ENCODE measurements at places on chromosomes 4 and X.

DNA sequence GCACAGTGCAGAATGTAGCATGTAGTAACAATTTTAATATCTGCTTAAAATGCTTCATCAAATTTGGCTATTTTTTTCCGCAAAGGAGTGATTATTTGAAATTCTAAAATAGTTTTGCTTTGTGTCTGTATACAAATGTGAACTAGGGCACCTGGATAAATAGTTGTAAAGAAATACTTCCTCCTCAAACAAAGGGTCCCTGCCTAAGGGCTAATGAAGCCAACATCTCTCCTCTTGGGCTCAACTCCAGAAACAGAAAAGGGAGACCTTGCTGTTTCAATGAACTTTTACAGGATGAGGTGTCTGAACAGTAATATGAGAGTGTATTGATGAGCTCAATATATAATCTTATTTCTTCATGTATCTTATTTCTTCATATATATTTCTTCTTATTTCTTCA is 30.8 kb upstream of the SCOC start:
- DNase-seq: no peak

- DNase-seq: no peak
Observed at GRCh38 chr4:95362906-95363558, 185.7 kb downstream of the UNC5C start.

- no peak for DNase-seq
Observed at GRCh38 chrX:123481913-123482851, 250.7 kb downstream of the THOC2 start.

GRCh38 chr4:4667622-4668081 is 125.8 kb upstream of the STX18 start:
- DNase-seq: no peak

DNA sequence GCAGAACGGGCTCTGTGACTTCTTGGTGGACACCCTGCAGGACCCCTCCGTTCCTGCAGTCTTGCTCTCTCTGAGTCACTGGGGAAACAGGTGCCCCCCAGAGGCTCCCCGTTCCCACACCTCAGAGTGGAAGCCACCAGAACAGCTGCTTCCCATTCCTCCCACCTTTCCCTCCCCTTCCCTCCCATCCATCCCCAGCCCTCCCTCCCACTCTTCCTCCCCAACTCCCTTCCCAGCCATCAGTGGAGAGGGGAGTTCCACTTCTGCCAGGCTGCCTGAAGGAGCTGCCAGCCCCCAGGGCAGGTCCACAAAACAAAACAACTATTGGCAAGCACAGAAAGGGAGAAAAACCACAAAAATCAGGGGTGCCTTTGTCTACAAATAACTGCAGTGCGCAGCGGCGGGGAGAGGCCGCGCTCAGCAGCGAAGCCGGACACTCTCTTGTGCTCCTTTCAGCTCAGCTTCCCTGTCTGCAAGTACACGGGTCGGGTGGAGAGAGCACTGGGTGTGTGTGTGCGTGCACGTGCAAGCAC is 8.1 kb downstream of the SSR4 start:
- DNase-seq: no peak

DNA sequence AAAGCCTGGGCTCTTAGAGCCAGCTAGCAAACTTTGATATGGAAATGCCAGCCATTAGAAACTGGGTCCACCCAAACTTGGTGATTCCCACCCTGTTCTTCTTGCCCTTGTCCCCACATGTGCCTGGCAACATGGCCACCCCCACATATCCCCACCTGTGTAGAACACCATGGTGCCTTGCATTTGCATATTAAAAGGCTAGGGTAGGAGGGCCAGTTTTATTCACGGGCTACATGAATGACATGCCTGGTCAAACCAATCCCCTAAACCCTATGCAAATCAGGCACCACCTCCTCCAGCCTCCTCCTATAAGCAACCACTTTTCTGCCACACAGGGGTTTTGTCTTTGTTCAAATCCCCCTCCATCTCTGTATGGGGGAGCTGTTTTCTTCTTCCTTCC is 104.9 kb downstream of the CLNK start:
- DNase-seq: no peak

- DNase-seq: no peak
Observed at GRCh38 chr4:153223427-153223801, 19.2 kb downstream of the TRIM2 start.

GRCh38 chr4:151206241-151207005 is 70.5 kb upstream of the PRSS48 start:
- no peak for DNase-seq

- DNase-seq: no peak
Observed at GRCh38 chrX:150282953-150283352, 80.2 kb upstream of the MAMLD1 start.

GRCh38 chrX:37746218-37746941 is 33.5 kb upstream of the CYBB start:
- no peak for DNase-seq
